Muscle of arm (tissue), 14 donors: ENCODE measurements at places on chromosomes 13 and 19. TPM values are rescaled to one million over a fixed set of nuclear protein-coding genes. Genes with fewer than 3 reads are reported as not detected.

- DNase-seq, result no peak
Measured at GRCh38 chr13:83780227-83780626, 102.0 kb downstream of the SLITRK1 start.

DNA sequence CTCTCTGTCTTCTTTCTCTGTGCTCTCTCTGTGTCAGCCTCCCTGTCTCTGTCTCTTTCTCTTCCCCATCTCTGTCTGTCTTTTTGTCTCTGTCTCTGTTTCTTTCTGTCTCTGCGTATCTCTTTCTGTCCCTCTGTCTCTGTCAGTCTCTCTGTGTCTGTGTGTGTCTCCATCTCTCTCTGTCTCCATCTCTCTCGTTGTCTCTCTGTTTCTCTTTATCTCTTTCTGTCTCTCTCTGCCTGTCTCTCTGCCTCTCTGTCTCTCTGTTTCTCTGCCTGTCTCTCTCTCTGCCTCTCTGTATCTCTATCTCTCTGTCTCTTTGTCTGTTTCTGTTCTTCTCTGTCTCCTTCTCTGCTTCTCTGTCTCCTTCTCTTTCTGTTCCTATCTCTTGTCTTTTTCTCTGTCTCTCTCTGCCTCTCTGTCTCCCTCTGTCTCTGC, 15.7 kb upstream of the TCF3 start:
- no peak for DNase-seq

DNA sequence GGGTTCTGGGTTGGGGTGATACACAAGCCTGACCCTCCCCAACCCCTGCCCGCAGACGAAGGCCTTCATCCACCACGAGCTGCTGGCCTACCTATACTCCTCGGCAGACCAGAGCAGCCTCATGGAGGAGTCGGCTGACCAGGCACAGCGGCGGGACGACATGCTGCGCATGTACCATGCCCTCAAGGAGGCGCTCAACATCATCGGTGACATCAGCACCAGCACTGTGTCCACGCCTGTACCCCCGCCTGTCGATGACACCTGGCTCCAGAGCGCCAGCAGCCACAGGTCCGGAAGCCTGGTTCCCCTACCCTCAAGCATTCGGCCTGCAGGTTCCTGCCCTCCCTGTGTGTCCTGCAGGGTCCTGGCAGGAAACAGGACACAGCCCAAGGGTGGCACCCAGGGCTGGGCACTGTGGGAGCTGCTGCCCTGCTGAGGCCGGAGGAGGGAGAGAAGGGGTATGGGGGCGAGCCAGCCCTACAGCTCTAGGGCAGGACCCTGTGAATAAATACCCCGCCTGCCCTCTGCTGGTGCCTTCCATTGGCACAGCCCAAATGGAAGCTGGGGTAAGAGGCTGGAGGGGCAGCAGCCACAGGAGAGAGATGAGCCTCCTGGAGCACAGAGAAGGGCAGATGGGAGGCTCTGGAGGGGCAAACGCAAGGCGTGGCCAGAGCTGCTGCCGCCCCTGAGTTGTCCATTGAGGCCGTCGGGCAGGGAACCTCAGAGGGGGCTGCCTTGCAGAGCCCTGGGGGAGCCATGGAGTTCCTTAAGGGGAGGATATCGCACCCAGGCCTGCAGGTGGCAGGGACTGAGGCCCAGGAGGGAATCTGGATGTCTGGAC, 6.8 kb downstream of the TMED1 start:
- DNase-seq, result no peak

DNA sequence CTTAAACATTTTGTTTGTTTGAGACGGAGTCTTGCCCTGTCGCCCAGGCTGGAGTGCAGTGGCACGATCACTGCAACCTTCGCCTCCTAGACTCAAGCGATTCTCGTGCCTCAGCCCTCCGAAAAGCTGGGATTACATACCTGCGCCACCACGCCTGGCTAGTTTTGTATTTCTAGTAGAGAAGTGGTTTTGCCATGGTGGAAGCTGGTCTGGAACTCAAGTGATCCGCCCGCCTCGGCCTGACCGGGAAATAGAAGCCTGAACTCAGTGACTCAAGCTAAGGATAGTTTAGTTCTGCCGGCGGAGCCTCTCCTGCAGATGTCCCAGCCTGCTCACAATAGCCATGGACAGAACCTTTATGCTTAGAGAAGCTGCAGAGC, 53.0 kb upstream of the ZNF254 start:
- DNase-seq, result peak; percentile 55

- no peak for DNase-seq
Measured at GRCh38 chr19:17001603-17002183, 24.9 kb downstream of the CPAMD8 start.

- DNase-seq, result no peak
Measured at GRCh38 chr13:110447058-110447511, 114.4 kb downstream of the RAB20 start.

DNA sequence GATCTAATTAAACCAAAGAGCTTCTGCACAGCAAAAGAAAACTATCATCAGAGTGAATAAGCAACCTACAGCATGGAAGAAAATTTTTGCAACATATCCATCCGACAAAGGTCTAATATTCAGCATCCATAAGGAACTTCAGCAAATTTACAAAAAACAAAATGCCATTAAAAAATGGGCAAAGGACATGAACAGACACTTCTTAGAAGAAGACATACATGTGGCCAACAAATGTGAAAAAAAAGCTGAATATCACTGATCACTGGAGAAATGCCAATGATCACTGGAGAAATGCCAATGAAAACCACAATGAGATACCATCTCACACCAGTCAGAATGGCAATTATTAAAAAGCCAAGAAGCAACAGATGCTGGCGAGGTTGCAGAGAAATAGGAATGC, 32.5 kb downstream of the ZNF582 start:
- no peak for DNase-seq

- DNase-seq, result no peak
Measured at GRCh38 chr19:56114051-56114777, 6.9 kb downstream of the ZNF787 start.

DNA sequence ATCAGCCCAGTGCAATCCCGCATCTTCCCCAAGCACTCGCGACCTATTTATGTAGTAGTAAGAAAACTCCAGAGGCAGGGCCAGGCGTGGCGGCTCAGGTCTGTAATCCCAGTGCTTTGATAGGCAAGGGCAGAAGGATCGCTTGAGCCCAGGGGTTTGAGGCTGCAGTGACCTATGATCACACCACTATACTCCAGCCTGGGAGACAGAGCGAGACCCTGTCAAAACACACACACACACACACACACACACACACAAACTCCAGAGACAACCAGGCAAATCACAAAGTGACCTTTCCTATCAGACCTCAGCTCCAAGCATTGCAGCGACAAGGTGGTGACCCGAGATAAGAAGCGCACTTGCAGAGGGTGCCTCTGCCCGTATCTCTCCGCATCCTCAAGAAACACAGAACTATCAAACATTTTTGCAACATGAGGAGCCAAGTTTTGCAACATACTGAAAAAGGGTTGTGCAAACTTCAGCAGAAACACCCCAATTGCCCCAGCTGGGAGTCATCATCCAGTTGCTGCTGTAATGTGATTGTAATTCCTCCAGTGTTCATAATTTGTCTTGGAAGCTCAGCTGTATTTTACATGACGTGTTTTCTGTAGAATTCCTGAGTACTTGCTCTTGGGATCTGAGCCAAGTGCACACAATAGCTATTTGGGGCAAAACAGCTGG, 8.7 kb upstream of the KLF2 start:
- peak; percentile 87 for DNase-seq

GRCh38 chr13:45325806-45326205, 15.2 kb downstream of the TPT1 start:
- DNase-seq, result peak; percentile 65

The KLK1 gene
- 1.1 TPM for polyA plus RNA-seq

The MISP gene
- 0.81 TPM for polyA plus RNA-seq

The ZNF534 gene
- polyA plus RNA-seq, result 0.52 TPM

The AXL gene
- 14.8 TPM for polyA plus RNA-seq

The KCNRG gene
- 0.38 TPM for polyA plus RNA-seq

The SYCN gene
- polyA plus RNA-seq, result not detected

The RXFP2 gene
- not detected for polyA plus RNA-seq

The ZNF431 gene
- 29.6 TPM for polyA plus RNA-seq
